Neural crest cell (in vitro differentiated cells): ENCODE measurements at places on chromosomes 1 and 21. TPM values are rescaled to one million over a fixed set of nuclear protein-coding genes. Genes with fewer than 3 reads are reported as not detected.

DNA sequence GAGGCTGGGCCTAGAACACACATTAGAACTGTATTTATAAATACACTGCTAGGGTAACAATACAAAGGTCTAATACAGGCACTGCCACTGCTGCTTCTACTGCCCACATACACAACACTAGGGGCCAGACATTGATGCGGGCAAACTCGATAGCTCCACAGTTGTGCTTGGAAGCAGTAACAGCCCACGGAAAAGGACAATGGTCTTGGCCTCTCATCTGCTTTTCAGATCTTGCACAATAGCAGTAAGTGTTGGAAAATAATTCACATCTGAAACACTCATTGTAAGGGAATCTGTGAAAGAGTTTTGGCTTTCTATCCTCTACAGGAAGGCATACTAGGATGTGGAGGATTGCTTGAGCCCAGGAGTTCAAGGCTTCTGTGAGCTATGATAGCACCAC, 6.9 kb upstream of the SPOCD1 start:
- no peak for DNase-seq

DNA sequence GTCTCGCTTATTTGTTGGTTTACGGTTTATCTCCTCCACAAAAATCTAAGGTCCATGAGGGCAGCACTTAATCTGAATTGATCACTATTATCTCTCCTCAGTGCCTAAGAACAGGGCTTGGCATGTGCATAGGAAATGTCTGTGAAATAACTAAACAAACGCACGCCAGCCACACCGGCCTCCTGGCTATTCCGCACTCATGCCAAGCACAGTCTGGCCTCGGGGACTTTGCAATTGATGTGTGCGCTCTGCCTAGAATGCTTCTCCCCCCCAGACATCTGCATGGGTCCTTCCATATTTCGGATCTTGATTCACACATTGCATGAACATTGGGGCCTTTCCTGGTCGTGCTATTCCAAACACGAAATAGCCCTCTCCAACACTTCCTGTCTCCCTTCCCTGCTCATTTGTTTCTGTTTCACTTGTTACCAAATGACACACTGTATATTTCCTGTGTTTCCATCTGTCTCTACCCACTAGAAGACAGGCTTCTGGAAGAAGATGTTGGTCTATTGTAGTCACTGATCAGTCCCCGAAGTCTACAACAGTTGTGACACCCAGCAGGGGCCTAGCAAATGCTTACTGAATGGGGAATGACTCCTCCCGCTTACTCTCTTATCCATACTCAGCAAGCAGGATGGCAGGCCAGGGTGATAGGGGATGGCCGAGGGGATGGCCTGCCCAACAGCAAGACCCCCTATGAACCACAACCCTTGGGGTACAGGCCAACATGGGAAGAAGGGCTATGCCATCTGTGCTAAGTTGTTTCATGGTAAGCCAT, 93.9 kb downstream of the GLIS1 start:
- DNase-seq, result no peak

GRCh38 chr1:225347123-225347683, 80.6 kb downstream of the LBR start:
- peak; percentile 8 for DNase-seq

CDC42 gene
- 192 and 198 TPM in 2 replicates for total RNA-seq

DNA sequence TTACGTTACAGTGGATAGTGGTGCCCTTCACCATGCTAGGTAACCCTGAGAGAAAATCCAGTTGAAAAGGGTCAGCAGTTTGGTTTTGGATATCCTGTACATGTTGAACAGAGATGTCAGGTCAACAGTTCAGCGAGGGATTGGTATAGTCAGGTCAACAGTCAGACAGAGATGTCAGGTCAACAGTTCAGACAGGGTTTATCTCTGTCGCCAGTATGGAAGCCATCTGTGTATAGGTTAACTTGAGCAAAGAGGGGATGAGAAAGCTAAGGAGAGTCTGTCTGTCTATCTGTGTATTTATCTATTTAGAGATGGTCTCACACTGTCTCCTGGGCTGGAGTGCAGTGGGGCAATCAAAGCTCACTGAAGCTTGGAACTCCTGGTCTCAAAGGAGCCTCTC, 17.7 kb downstream of the DHDDS start:
- DNase-seq, result no peak

- no peak for DNase-seq
Observed at GRCh38 chr1:205709640-205710039, 29.3 kb upstream of the SLC45A3 start.

BTBD8 gene
- total RNA-seq, result 2.4 and 2.9 TPM in 2 replicates

BLACAT1 gene
- 3.8 and 3.9 TPM in 2 replicates for total RNA-seq

DNA sequence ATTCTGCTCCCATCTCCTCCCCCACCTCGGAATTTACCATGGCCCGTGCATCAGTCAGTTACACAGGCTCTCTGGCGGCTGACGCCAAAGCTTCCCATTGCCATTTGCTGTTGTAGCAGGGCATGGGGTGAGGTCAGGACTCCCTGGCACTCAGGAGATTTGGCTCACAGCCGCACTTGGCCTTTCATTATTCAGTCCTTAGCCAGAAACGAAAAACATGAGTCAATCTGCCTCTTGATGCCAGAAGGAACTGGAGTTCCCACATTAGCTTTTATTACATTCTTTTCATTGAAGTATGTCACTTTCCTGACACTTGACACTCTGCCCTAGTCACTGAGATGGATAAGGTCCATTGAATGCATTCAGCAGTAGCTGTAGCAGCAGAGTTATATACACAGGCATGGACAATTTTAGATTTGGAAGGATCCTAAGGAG, 260.6 kb downstream of the CACNA1E start:
- no peak for DNase-seq

MYOG gene
- total RNA-seq, result not detected in 2 replicates

DNA sequence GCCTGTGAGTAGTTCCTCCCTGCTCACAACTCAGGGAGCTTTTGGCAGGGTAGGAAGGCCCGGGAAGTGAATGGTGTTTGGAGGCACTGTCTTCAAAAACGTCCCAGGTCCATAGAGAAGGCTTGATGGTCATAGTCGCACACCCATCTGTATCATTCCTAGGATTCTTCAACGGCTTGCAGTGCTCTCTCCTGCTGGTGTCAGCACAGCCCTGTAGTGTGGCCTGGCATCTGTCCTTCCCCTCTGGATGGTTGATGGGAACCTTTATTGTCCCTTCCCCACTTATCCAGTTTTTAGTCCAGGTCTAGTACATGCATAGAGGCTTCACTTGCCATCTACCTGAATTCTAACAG, 142.8 kb upstream of the HOOK1 start:
- DNase-seq, result no peak

DNA sequence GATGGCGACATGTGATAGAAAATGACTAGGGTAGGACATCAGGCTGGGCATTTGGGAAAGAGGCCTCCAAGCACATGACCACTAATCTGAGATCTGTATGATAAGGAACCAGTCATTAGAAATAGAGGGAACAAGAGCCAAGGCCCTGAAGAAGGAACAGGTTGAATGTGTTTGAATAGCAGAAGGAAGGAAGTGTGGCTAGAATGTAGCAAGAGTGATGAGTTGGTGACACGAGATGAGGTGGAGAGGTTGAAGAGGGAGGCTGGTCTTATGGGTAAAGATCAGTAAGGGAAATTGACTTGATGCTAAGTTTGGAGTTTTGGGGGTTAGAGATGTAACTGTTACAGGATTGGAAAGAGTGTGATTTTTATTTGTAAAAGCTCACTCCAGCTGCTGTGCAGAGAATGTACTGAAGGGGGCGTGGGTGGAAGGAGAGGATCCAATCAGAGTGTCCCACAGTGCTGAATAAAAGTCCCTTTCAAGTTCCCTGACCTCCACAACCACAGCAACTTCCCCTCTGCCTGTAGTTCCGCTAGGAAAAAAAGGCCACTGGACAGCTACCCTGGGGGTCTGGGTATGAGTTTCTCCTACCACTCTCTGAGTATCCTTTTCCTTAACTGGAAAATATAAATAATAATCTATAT, 295.0 kb downstream of the OMA1 start:
- DNase-seq, result peak; percentile 66

DNA sequence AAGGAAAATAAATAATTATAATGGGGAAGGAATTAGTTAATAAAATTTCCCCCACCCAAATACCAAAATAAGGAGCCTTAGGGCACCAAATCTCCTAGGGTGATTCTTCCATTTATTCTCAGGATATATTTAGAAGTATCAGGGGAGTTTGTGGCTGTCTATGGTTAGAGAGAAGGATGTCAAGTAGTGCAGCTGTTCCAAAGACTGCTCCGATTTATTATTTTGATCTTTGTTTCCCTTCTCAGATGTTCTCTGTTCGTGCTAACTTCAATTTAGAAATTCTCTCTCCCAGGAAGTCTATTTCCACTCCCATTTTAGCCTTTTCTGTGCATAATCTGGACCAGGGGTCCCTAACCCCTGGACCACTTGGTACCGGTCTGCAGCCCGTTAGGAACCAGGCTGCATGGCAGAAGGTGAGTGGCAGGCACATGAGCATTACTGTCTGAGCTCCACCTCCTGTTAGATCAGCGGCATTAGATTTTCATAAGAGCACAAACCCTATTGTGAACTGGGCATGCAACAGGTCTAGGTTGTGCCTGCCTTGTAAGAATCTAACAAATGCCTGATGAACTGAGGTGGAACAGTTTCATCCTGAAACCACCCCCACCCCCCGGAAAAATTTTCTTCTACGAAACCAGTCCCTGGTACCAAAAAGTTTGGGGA, 9.3 kb upstream of the MAST2 start:
- no peak for DNase-seq

DNA sequence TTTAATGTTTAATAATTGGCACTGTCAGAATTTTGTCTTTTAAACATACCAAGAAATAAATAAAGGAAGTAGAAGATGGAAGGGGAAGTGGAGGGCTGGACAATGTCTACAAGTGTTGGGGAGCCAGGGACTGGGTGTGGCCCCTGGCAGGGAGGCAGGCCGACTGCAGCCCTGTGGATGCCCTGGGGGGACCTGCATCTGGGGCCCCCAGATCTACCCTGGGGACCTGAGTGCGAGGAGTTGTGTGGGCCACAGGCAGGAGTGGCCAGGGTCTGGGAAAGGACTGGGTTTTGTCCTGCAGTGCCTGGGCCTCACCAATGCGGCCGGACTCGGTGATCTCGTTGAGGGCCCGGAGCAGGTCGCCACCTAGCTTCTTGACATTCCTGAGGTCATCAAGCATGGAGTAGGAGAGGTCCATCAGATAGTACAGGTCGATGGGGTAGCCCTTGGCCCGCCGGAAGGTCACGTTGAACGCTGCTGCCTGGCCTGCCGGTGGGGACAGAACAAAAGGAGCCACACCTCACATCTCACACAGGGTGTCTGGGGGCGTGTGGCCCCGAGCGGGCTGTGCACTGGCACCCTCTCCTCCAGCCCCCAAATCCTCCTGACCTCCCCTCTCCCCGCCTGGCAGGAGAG, 17.5 kb downstream of the ITGB2 start:
- DNase-seq, result no peak

- DNase-seq, result peak; percentile 82
Observed at GRCh38 chr1:226407497-226408284, at the start of gene PARP1. Gene PARP1, minus strand, starts transcription at chr1:226408093. Its CDS starts 164 bp downstream, at chr1:226407929.

- DNase-seq, result no peak
Observed at GRCh38 chr1:92795166-92795565, 10.3 kb upstream of the EVI5 start.

IGSF9 gene
- total RNA-seq, result 23.9 and 24.5 TPM in 2 replicates

GRCh38 chr1:33696962-33697361, 166.9 kb upstream of the HMGB4 start:
- DNase-seq, result no peak

DNA sequence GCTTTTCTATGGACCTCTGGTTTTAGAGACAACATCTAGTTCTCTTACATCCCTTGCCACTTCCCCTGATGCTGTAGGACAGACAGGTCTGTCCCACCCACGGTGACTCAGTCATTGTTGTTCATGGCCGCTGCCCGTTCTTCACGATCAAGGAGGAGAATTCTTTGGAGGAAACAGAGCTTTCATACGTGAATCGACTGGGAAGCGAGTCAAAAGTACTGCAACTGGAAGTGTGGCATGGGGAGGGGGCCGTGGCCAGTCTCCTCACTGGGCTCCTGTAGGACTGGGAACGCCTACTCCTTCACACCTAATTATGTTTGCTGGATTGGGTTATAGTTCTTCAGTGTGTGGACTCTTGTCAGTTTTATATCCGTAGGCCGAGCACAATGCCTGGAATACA, 4.4 kb upstream of the SLC37A1 start:
- no peak for DNase-seq

GRCh38 chr21:45454060-45454925, 49.3 kb downstream of the COL18A1 start:
- DNase-seq, result no peak

TAS1R2 gene
- not detected in 2 replicates for total RNA-seq

- DNase-seq, result no peak
Observed at GRCh38 chr1:153970346-153970745, 2.6 kb downstream of the CREB3L4 start.

- DNase-seq, result peak; percentile 21
Observed at GRCh38 chr1:201309416-201309815, 26.1 kb downstream of the PKP1 start.
